Adrenal gland (tissue), 19 donors: ENCODE measurements at places on chromosomes 12 and 14.

DNA sequence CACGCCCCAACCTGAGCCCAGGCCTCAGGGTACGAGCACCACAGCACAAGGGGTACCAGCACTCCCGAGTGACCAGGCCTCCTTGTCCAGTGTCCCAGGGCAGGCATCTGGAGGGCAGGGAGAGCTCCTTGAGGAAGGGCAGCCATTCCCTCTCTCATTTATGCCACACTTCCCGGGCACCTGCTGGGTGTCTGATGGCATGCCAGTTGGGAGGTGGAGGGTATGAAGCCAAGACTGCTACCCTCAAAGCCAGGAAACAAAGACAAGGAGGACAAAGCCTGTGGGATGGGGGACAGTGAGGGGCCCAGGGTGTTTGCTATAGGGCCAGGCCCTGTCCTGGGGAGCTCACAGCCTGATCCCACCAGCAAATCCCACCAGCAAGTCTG, 45.6 kb downstream of the CCDC88C start:
- DNase-seq = no peak
- no peaks in the 10 kb centered on the region for H3K27me3 ChIP-seq
- H3K36me3 ChIP-seq = no peaks in the 10 kb centered on the region
- H3K27ac ChIP-seq = no peak overlapping the region
- H3K4me3 ChIP-seq = no peak overlapping the region

DNA sequence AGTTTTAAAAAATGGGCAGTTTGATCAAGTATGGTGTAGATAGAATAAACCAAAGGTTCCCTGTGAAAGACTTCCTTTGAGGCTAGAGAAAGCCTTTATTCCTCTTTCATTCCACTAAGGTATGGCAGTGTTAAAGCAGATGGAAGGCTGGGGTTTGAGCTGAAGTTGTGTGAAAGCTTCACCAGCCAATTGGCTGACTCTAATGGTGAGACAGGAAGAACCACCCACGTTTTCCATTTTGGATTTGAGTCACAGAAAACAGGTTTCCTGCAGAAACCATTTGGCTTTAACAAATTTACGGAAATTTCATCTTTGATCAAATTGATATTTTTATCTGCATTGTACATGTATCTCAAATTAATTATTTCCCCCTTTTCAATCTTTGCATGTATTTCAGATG, 455.0 kb downstream of the PCNX1 start:
- no peaks in the 10 kb centered on the region for H3K27me3 ChIP-seq
- H3K4me3 ChIP-seq = no peak overlapping the region
- H3K27ac ChIP-seq = no peak overlapping the region
- peaks cover 36% of the 10 kb centered on the region for H3K4me1 ChIP-seq
- DNase-seq = no peak

DNA sequence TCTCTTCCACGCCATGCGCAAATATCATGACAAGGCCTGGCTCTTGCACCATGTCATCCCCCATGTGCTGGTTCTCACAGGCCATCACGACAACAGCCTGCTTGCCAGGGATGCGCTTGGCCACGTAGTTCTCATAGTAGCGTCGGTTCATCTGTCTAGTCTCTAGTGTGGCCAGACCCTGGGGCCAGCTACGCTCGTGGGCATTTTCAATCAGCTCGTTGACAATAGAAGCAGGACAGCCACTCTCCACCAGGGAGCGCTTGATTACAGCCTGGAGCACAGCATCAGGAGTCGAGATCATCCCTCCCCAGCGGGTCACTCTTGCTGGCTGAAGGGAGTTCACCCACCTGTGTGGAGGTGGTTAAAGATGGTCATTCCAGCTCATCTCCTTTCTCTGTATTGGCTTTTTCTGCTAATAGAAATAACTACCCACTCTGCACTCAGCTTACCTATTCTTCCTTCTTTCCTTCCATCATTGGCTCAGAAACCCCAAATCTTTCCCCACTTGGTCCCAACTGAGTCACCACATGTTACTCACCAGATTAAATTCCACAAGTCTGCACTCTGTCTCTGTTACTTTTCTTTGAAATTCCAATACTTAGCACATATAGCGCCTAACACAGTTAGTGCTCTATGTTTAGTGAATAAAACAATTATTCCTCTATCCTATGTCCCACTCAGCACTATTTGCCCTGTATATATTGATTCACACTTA, 15.1 kb downstream of the RNF41 start:
- DNase-seq = peak; percentile 58
- H3K4me3 ChIP-seq = no peak overlapping the region
- H3K4me1 ChIP-seq = no peaks in the 10 kb centered on the region
- peaks cover 67% of the 10 kb centered on the region for H3K36me3 ChIP-seq
- no peaks in the 10 kb centered on the region for H3K27me3 ChIP-seq
- no peak overlapping the region for H3K27ac ChIP-seq

- no peaks in the 10 kb centered on the region for H3K36me3 ChIP-seq
- H3K27ac ChIP-seq = no peak overlapping the region
- no peak overlapping the region for H3K4me3 ChIP-seq
- no peak for DNase-seq
- H3K27me3 ChIP-seq = no peaks in the 10 kb centered on the region
Measured at GRCh38 chr12:14948672-14949071, 10.3 kb upstream of the ERP27 start.

- DNase-seq = no peak
- H3K36me3 ChIP-seq = no peaks in the 10 kb centered on the region
- H3K4me1 ChIP-seq = peaks cover 43% of the 10 kb centered on the region
- H3K27ac ChIP-seq = no peak overlapping the region
Measured at GRCh38 chr12:124524231-124524925, 43.0 kb downstream of the NCOR2 start.

DNA sequence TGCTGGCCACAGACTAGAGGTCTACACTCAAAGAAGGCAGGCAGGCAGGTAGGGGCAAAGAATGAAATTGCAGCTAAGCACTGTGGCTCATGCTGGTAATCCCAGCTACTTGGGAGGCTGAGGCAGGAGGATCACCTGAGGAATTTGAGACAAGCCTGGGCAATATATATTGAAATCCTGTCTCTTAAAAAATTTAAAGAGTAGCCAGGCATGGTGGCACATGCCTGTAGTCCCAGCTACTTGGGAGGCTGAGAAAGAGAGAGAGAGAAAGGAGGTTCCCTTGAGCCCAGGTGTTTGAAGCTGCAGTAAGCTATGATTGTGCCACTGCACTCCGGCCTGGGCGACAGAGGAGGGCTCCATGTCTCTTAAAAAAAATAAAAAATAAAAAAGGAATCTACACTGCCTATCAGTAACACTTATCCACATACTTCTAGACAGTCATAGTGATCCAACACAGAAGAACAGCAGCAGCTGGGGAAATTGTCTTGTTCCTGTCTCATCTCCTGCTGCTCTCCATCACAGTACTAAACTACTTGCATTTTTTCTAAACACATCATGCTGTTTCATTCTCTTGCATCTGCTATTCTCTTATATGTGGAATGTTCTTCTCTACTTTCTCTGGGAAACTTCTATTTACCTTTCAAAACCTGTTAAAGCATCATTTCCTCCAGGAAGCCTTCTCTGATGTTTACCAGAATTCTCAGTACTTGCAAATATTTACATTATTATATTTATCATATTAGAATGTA, 57.2 kb downstream of the ATF7 start:
- H3K36me3 ChIP-seq = no peaks in the 10 kb centered on the region
- H3K27me3 ChIP-seq = no peaks in the 10 kb centered on the region
- H3K27ac ChIP-seq = no peak overlapping the region
- H3K4me3 ChIP-seq = no peak overlapping the region
- peaks cover 6% of the 10 kb centered on the region for H3K4me1 ChIP-seq
- DNase-seq = no peak

DNA sequence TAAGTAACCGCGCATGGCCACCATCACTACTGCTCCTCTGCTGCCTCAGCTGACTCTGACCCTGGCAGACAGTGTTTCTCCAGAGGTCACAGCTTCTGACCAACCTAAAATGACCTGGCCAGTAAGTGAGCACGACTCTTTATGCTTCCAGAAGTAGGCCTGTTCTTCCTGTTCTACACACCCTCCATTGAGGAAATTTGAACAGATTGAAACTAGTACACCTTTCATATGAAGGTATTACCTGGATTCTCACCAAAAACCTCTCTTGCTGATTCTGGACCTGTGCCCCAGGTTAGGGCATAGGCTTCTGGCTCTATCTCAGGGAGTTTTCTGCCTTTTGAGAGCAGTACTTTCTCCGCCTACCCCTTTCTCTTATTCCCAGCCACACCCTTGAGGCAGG, 178.4 kb upstream of the FRMD6 start:
- H3K4me1 ChIP-seq = peaks cover 3% of the 10 kb centered on the region
- no peak for DNase-seq
- H3K27me3 ChIP-seq = no peaks in the 10 kb centered on the region
- H3K4me3 ChIP-seq = no peak overlapping the region
- H3K27ac ChIP-seq = no peak overlapping the region

- DNase-seq = no peak
- no peaks in the 10 kb centered on the region for H3K4me1 ChIP-seq
- H3K36me3 ChIP-seq = no peaks in the 10 kb centered on the region
- H3K4me3 ChIP-seq = no peak overlapping the region
- H3K27me3 ChIP-seq = no peaks in the 10 kb centered on the region
- H3K27ac ChIP-seq = no peak overlapping the region
Measured at GRCh38 chr12:25089738-25090137, 105.2 kb downstream of the DNAI7 start.

DNA sequence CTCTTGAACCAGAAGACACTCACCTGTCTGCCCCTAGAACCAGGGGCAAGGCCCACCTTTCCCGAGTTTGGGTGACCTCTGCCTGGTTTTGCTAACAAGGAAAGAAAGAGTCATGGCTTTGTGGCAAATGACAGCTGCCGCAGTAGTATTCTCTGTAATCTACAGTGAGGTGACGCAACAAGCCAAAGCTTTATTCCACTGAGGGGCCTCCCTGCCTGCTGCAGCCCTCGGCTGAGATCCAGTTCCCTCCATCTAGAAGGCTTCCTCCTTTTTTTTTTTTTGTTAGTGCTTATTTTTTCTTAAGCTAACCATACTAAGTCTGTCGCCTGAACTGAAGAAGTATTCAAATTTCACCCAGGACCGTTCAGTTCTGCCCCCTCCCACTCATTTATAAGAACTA, 142.3 kb upstream of the TMCC3 start:
- H3K4me1 ChIP-seq = no peaks in the 10 kb centered on the region
- H3K27ac ChIP-seq = no peak overlapping the region
- DNase-seq = no peak
- H3K27me3 ChIP-seq = no peaks in the 10 kb centered on the region

DNA sequence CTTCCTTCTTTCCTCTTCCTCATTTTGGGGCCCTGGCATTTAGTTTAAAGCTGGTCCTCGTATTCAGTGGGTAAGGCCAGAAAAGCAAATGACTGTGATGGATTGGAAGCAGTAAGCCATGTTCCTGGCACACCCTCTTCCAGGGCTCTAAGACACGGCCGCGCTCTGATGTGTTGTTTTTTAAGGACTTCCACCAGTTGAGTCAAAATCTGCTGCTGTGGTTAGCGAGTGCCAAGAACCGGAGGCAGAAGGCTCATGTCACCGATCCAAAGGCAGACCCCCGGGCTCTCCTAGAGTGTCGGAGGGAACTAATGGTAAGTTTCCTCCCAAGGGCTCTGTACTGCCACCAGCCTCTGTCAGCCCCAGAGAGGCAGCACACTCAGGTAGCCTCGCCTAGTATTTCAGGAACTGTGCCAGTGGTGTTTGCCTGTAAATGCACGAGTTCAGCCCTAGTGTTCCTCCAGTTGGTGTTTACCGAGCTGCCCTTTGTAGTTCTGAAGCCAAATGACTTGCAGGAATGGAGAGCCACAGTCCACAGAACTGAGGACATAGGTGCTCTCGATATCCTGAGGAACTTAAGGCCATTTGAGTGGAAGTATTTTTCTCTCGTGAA, 72.7 kb downstream of the ESR2 start:
- H3K27me3 ChIP-seq = no peaks in the 10 kb centered on the region
- no peak overlapping the region for H3K4me3 ChIP-seq
- peaks cover 20% of the 10 kb centered on the region for H3K4me1 ChIP-seq
- DNase-seq = no peak
- peaks cover 61% of the 10 kb centered on the region for H3K36me3 ChIP-seq

- H3K27ac ChIP-seq = no peak overlapping the region
- no peak for DNase-seq
- no peaks in the 10 kb centered on the region for H3K4me1 ChIP-seq
- no peaks in the 10 kb centered on the region for H3K27me3 ChIP-seq
Measured at GRCh38 chr12:29216797-29217575, 67.9 kb downstream of the FAR2 start.

DNA sequence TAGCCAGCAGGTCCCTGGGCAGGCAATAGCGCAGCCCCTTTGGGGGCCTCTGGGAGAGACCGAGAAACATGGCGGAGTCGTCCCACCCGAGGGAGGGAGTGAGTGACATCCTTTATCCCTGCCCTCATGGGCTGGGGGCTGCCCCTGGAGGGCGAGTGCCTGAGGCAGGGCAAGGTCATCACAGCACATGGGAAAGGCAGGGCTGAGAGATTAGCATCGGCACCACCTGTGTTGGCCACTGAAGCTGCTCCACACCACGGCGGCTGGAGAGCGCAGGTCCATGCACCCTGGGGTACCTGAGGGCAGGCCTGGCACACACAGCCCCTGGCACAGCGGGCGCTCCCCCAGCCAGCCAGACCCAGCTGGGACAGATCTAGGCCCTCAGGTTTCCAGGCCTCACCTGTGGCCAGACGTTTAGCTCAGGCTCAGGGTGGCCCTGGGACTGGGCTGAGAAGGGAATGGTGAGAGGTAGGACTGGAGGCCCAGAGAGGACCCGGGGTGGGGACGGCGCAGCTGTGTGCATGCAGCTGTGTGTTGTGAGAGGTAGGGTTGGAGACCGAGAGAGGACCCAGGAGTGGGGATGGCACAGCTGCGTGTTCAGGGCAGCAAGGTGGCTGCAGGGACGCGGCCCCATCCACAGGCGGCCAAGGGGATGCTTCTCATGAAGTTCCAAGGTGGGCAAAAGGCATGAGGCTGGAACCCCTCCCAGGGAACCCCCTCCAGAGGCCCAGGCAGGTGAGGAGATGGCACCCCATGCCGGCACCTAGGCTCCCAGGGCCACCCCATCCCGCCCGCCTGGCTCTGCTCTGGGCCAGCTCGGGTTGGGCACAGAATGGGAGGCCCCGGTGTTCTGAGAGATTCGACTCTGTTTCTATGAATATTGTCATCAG, 74.1 kb downstream of the KIF26A start:
- no peaks in the 10 kb centered on the region for H3K27me3 ChIP-seq
- no peaks in the 10 kb centered on the region for H3K36me3 ChIP-seq
- DNase-seq = no peak
- no peak overlapping the region for H3K4me3 ChIP-seq
- H3K27ac ChIP-seq = no peak overlapping the region

- H3K36me3 ChIP-seq = no peaks in the 10 kb centered on the region
- no peaks in the 10 kb centered on the region for H3K27me3 ChIP-seq
- no peak for DNase-seq
- no peak overlapping the region for H3K27ac ChIP-seq
- no peaks in the 10 kb centered on the region for H3K4me1 ChIP-seq
Measured at GRCh38 chr14:69349091-69349777, 48.9 kb downstream of the ERH start.

GRCh38 chr12:100567945-100568344, 5.5 kb upstream of the GAS2L3 start:
- H3K4me1 ChIP-seq = peaks cover 4% of the 10 kb centered on the region
- H3K27me3 ChIP-seq = no peaks in the 10 kb centered on the region
- H3K4me3 ChIP-seq = no peak overlapping the region
- H3K27ac ChIP-seq = peak overlapping the region; percentile 27
- no peak for DNase-seq
